ENCODE measurements at places on chromosomes 1 and 21.

GRCh38 chr1:23904748-23905357 lies 8.3 kb downstream of the CNR2 start:
- no peak for ATAC-seq

- no peak for ATAC-seq
Measured at GRCh38 chr1:59641836-59642235, 172.9 kb upstream of the HOOK1 start.

GRCh38 chr1:41317361-41317760 lies 43.9 kb upstream of the FOXO6 start:
- ATAC-seq = peak; percentile 14

DNA sequence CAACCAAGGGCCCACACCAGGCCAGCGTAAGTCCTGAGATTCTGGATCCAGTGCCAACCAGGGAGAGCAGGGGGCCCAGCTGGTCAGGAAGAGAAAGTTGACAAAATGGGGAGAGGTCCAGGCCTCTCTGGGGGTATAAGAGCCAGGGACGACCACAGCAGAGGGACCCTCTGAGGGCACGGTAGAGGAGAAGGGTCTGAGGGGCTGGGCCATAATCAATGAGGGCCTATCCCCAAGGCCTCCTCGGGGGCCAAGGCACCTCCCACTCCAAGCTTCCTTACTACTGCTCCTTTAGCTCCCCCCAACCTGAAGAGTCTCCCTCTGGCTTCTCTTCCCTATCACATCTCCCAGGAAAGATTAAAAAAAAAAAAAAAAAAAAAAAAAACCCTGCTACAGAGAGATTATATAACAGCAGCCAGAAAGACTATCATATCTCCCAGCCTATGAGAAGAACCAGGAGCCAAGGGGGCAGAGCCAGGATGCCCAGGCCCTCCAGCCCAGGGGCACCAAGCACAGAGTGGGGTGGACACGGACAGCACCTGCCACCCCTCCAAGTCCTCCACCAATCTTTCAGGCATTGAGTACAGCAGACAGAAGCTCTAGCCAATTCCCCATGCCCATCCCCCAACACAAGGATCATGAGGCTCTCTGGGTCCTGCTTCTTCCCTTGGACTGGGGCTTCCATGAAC lies 2.7 kb downstream of the MEF2D start:
- no peak for ATAC-seq

DNA sequence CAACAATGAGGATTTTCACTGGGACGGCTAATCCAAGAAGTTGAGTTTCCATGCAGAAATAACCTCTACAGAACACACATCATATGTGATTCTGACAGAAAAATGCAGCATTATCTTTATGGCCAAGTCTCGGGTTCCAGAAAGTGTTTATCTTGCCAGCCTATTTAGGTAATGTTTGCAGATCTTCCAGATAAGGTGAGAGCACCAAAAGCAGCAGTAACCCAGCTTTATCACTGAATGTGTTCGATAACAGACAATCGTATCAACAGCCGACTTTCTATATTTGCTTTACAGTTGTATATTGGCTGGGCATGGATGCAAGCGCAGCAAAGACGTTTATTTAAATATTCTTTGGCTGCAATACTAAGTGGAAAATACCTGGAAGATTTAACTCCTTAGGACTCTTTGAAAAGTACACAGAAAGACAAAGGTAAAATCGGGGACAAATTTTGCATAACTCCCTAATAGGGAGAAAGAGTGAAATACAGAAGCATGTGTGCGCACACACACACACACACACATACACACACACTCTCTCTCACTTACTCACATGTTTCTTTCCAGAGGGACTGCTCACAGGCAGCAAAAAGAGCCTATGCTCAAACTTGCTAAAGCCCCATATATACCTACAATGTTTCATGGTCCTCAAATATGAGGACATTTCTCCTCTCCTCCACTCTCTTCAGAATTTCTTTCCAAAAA lies 3.0 kb upstream of the CTSK start:
- no peak for ATAC-seq

- no peak for ATAC-seq
Measured at GRCh38 chr1:228299211-228299610, 91.4 kb downstream of the OBSCN start.

DNA sequence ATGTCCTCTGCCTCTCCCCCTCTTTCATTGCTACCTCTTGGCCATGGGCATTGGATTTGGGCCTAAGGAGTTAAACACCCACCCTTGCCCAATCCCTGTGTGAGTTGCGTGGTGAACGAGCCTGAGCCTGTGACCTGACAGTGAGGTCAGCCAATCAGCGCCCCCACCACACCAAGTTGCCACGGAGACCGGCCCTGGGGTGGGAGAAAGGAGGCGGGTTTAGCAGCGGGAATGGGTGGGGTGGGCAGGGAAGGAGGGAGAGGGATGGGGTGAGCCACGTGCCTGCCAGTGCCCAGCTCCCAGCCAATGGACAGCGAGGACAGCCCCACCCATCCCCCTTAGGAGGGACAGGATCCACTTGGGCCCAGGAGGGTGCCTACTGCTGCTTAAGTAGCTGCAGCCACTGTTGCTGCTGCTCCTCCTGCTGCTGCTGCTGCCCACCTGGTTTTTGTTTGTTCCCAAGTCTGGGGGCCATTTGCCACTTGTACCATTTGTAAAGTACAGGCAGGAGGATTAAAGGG lies 9.5 kb downstream of the ZBTB7B start:
- no peak for ATAC-seq

DNA sequence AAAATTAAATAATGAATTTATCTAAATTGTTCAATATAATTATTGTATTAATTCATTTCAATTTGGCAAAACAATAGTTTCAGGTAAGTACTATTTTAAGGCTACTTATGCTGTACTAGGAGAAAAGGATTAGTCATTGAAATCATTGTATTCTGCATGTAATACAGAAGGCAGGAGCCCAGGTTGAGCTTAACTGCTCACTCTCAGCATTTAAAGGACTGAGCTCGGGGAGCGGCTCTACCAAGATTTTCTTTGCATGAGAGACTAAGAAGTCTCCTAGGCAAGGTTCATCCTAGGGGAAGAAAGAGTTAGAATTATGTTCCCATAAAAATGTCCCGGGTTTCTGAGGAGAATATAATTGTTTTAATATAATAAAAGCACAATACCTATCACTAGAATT lies 112.5 kb downstream of the CYYR1 start:
- no peak for ATAC-seq

DNA sequence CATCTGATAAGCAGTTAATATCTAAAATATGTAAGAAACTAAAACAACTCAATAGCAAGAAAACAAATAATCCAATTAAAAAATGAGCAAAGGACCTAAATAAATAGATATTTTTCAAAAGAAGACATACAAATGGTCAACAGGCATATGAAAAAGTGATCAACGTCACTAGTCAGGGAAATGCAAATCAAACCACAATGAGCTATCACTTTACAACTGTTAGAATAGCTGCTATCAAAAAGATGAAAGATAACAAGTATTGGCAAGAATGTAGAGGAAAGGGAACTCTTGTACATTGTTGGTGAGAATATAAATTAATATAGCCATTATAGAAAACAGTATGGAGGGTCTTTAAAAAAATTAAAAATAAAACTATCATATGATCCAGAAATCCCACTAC lies 40.7 kb upstream of the NEK7 start:
- no peak for ATAC-seq

DNA sequence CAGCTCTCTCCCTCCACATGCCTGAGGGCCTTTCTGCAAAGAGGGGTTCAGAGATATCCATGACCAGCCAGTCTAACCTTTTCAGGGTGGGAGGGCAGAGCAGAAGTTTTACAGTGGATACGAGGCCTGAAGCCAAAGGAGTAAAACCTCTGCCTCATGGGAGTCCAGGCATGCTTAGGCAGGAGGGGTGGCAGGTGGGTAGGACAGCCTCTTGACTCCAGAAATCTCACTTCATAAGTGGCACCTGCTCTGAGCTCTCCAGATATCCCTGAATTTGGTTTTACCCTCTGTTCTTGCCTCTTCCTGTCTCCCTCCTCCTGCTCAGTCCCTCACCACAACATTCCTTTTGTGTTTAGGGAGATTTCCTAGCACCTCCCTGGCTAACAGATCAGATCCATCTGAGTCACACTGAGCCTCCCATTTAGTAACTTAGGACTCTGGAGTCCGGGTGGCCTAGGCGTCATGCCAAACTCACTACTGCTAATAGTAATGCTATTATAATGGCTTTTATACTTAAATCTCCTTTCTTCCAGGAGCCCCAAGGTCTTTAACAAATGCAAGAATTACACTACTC lies 201.0 kb downstream of the HS2ST1 start:
- ATAC-seq = peak; percentile 31

DNA sequence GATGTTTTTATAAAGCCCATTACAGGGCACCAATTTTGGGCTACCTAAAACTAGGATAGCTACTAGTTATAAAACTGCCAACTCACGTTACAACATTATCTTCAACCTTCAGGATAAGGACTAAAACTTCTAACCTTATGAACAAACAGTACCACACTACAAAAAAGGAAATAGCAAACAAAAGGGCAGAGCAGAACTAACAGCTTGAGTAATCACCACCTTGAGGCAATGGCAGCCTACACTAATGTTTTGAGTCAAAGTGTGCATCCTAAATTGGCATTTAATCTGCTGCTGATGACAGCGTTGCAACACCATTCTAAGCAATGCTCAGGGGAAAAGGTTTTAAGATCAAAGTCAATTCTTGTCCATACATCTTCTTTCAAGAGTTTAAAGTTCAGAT lies 27.2 kb downstream of the PTP4A2 start:
- no peak for ATAC-seq
